ENCODE measurements at places on chromosomes 16 and 17.

DNA sequence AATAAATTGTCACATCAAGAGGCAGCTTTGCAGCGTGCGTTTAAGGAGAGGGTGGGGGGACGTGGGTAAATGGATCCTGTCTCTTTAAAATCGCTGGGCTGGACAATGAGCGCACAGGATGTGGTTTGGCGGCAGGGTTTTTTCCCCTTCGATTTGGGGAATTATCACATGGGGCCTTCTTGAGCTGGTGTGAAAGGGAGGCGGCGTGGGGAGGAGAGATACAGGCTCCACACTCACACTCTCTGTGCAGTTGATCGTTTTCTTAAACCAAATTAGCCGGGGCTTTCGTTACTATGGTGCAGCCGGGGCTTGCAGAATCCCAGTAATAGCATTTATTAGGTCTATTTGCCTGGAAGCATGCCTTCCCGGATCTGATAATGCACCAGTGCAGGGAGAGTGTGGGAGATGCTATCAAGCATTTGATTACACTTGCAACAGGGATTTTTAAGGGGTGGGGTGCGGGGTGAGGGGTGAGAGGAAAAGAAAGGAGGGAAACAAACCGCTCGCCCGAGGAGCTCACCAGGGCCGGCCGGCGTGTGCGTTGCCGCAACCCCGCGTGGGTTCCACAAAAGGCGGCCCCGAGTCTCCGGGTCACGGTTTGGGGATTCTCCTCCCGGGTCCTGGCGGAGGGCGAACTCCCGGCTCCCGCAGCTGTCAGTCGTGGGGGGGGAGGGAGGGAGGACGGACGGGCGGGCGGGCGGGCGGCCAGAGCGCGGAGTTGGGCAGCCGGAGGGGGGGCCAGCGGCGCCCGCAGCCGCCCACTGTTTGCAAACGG is 58.8 kb upstream of the GSE1 start:
- peak; percentile 71 for DNase-seq

DNA sequence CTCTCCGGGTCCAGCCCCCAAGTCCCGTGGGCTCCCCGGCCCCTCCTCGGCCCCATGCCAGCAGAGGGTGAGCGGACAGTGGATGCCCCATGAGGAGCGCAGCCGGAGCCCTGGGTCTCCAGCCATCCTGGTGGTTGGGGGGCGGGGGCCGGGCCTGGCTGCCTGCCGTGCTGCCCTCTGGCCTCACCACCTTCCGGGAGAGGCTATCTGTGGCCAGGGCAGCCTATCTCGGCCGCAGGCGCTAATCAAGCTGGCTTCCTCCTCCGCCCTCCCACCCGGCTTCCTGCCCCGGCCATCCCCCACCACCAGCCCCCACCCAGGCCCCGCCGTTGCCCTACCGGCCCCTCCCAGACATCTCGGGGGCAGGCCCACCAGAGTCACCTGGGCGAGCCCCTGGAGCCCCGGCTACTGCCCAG is 46.8 kb downstream of the ZFPM1 start:
- DNase-seq: no peak

- DNase-seq: peak; percentile 66
Measured at GRCh38 chr16:55661941-55662643, 6.3 kb downstream of the SLC6A2 start.

- DNase-seq: no peak
Measured at GRCh38 chr17:1464186-1464585, 8.2 kb upstream of the CRK start.

- no peak for DNase-seq
Measured at GRCh38 chr17:61694095-61694494, 103.1 kb upstream of the NACA2 start.

DNA sequence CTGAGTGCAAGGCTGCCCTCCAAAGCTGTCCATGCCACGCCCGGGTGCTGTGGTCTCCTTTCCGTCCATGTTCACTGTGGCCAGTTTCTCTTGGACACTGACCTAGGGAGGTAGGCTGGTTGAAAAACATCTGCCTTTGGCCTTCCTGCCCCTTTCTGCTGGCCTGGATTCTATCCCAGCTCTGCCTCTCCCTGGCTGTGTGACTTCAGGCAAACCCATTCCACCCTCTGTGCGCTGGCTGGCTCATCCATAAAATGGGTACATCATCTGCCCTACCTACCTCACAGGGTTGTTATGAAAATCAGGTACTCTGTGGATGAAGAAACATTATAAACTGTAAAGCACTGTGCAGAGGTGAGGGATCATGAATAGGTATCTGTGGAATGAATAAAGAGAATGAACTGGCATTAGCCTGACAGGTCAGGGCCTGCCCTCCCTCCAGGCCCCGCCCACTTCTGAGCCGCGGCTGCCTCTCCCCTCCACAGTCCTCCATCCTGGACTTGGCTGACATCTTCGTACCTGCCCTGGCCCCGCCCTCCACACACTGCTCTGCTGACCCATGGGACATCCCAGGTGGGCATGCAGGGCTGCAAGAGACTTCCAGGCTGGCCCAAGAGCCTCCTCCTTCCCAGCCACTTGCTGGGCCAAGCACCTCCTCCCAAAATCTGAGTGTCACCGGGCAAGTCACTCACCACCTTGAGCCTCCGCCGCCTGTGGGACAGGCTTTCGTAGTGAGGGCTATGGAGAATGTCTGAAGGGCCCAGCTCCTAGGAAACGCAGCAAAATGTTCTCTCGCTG is 7.0 kb upstream of the SPATA20 start:
- no peak for DNase-seq

DNA sequence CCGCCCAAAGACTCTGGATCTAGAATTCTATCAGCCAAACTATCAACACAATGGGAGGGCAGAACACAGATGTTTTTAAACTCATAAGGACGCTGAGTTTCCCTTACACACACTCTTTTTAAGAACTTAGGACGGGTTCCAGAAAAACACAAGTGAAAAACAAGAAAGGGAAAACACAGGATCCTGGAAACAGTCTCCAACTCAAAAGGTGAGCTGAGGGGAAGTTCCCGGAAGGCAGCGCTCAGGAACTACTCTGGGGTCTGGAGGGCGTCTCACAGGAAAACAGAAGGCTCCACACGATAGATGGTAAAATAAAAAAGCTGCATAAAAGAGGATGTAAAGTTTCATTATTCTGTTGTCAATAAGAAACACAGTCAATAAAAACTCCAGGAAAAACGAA is 80.2 kb upstream of the DOC2B start:
- no peak for DNase-seq

DNA sequence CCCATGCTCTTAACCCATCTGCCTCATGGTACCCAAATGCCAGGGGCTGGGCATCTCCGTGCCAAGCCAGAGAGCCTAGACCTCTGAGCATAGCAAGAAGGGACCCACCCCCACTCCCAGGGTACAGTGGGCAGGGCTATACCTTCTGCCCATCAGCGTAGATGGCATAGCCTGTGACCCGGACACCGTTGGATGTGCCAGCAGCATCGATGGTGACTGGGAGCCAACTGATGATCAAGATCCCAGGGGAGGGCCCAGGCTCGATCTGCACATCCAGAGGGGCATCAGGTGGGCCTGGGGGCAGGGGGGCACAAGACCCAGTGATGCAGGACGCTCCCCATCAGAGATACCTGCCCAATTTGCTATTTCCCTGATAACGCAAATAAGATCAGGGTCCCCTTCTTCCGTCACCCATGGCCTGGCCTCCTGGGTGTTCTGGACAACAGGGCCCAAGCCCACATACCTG is 17.1 kb downstream of the TSPOAP1 start:
- no peak for DNase-seq

DNA sequence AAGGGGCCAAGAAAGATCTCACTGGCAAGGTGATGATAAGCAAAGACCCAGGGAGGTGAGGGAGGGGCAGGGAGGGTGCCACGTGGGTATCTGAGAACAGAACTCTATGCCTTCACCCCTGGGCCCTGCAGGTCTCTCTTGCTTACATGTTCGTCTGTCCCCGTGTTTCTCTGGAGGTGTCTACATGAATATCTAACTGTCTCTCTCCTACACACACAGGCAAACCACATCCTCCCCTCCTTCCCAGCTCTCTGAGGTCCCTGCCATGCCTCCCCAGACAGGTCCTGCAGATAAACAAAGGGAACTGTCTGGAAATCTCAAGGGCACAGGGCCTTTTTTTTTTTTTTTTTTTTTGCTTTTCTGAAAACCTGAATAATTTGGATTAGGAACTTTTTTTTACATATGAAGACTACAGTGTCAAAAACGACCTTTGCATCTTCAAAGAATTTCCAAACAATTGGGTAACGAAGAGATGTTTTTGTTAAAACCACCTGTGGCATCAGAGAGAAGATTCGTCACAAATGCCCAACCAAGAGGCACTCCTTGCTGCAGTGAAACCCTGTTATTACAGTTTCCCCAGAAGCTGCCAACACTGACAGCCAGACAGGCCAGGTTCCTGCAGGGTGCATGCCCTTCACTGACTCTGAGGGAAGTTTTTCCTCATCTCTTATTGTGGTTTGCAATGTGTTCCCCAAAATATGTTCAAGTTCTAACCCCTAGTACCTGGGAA is 17.8 kb downstream of the PLLP start:
- no peak for DNase-seq

DNA sequence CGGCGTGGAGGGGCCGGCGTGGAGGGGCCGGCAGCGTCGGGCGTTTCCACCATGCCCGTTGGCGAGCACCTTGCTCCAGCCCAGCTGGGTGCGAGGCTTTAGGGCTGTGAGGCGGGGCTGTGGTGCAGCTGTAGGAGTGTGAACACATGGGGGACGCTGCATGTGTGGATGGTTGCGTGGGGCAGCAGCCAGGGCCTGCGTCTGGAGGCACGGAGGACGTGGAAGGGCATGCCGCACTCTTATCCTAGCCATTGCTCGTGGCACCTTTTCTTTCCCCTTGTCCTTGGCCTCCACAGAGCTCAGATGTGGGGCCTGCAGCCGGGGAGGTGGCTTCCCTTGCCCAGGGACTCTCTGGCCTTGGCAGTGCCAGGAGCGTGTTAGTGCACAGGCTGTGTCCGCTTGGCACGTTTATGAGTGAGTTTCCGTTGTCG is 47.8 kb downstream of the PDPK1 start:
- no peak for DNase-seq

- DNase-seq: no peak
Measured at GRCh38 chr16:76696876-76697275, 419.7 kb downstream of the CNTNAP4 start.

DNA sequence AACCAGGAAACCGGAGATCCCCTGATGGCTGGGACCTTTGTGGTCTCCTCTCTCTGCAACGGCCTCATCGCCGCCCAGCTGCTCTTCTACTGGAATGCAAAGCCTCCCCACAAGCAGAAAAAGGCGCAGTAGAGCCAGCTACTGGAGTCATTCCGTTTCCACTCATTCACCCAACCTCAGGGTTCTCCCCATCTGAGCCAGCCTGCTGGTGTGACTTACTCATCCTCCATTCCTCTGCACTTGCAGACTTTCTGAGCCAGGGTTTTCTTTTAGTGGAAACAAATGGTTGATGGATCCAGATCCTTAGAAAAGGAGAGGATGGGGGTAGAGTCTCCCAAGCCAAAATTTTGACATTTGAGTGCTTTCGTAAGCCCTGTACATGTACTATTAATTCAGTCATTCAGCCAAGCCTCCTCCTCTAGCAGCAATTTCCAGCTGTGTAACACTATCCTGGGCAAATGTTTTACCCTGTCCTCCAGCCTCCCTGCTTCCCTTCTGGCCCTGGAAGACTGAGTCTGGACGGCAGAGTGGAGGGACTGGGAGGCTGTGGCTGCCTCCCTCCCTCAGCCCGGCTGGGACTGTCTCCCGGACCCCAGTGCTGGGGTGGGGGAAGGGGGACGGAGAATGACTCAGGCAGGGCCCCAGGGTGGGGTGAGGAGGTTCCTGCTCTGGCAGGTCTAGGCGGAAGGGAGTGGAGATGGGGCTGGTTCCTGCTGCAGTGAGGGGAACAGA is 2.3 kb downstream of the SOX15 start:
- DNase-seq: peak; percentile 97

- no peak for DNase-seq
Measured at GRCh38 chr17:74816905-74817620, 40.9 kb upstream of the NAT9 start.

DNA sequence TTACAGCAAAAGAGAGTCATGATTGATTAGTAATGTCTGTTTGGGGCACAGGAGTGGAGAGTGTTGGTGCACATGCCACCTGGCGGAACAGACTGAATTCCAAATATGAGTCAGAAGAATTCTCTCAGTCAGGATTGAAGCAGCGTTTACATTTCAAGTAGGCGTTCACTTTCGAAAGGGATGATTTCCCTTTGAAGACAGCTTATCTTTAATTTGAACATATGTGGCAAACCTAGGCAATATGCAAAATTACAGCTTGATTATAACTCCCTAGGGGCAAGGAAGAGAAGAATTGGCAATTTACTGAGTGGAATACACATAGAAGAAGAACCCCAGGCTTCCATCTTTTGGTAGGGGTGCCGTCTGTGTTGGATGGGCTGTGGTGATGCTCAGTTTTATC is 235.8 kb downstream of the HAPSTR1 start:
- DNase-seq: no peak

- DNase-seq: no peak
Measured at GRCh38 chr17:80603396-80603795, 58.8 kb downstream of the RPTOR start.

DNA sequence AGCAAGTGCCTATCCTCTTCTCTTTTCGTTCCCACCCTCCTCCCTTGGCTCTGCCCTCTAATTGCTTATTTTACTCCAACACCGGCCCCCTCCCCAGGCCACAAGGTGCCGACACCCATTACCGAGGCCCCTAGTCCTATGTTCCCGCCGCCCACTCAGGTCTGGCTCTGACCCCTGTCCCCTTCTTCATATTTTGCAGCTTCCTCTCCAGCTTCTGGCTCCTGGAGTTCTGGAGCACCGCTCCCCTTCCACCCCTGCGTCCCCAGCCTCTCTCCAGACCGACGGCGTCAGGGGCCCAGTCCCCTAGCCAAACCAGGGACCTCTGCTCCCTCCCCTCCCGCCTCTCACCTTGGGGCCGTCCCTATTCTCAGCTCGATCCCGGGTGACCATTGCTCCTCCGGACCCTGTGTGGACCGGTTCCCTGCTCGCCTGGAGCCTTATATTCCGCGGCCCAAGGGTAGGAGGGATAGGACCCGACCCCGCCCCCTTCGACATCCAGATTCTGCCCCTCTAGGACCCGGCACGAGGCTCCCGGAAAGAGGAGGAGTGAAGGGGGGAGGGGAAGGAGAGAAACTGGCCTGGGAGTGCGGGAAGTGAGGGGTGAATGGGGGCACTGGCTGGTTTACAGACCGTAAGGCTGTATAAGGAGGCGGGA is at the start of gene HES7:
Gene HES7 (minus strand): TSS at position 412 of the 655 bp plus-strand sequence. CDS start 22 bp downstream, at position 390.
- DNase-seq: no peak

- DNase-seq: peak; percentile 71
Measured at GRCh38 chr17:64992325-64992802, 64.2 kb downstream of the GNA13 start.

DNA sequence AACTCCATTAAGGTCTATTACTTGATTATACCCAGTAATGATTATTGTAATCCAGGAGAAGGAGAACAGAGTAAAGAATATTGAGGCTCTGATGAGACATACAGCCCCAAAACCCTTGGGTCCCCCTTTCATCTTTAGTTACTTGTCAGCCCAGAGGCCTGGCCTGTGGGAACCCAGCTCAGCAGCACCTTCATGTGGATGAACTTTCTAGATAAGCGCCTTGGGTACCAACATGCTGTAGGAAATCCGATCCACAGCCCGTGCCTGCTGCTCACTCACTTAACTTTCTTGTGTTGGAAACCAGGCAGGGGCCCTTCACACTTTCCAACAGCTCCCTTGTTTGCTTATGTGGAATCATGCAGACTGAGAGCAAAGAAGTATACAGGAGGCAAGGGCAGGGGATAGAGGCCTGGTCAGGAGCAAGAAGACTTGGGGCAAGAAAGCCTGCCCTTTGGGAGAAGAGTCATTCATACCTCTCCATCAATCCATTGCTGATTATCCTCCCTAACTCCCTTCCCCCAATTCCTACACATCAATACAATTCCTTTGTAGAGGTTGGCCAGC is 64.0 kb upstream of the SOX9 start:
- DNase-seq: no peak

- no peak for DNase-seq
Measured at GRCh38 chr17:80614332-80615047, 69.9 kb downstream of the RPTOR start.

Measured in HFFc6 (cell line).